T-helper 17 cell (primary cell): ENCODE measurements at places on chromosomes 4 and X. TPM values are rescaled to one million over a fixed set of nuclear protein-coding genes. Genes with fewer than 3 reads are reported as not detected.

GRCh38 chrX:129808158-129808828, 28.5 kb downstream of the SASH3 start:
- H3K4me3 ChIP-seq, result no peak overlapping the region
- no peaks in the 10 kb centered on the region for H3K36me3 ChIP-seq
- no peaks in the 10 kb centered on the region for H3K27me3 ChIP-seq
- H3K4me1 ChIP-seq, result peaks cover 6% of the 10 kb centered on the region

DNA sequence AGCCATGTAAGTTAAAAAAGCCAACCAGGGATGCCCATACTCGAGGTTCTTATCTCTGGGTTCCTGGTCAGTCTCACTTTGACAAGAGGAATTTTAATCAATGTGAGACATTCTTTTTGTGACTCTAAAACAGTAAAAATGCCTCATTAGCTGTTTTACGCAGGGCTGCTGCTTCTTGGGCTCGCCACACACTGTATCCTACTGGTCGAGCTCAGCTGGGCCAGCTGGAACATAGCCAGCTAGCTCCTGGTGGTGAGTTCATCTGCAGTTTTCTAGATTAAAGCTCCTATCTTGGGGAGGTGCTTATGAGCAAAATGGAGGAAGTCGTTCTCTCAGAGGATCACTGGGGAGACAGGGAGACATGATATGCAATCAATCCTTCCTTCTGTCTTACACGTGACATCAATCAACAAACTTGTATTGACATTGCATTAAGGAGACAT, 55.9 kb upstream of the LEF1 start:
- no peak overlapping the region for H3K4me3 ChIP-seq
- no peak for DNase-seq
- no peaks in the 10 kb centered on the region for H3K27me3 ChIP-seq
- no peaks in the 10 kb centered on the region for H3K4me1 ChIP-seq

DNA sequence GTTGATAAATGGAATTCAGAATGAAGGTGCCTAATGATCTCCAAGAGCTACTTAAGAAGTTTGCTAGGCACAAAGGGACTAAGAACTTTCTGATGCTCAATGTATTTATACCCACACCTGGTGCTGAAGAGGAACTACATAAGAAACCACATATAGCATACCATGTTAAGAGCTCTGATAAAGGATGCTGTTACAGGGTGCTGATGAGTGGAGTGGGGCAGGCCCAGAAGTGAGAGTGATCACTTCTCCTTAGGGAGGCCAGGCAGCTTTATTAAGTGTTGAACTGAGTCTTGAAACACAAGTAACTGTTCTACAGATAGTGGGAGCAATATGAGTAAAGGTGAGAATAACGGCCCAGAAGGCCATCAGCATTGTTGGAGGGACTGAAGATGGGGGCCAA, 68.3 kb upstream of the CHRDL1 start:
- no peak overlapping the region for H3K4me3 ChIP-seq
- peaks cover 2% of the 10 kb centered on the region for H3K36me3 ChIP-seq
- no peaks in the 10 kb centered on the region for H3K4me1 ChIP-seq

GRCh38 chrX:308821-309520, 9.6 kb downstream of the GTPBP6 start:
- H3K4me3 ChIP-seq, result no peak overlapping the region
- H3K4me1 ChIP-seq, result peaks cover 6% of the 10 kb centered on the region
- no peaks in the 10 kb centered on the region for H3K27me3 ChIP-seq
- H3K27ac ChIP-seq, result no peak overlapping the region
- H3K36me3 ChIP-seq, result peaks cover 8% of the 10 kb centered on the region
- no peak for DNase-seq

DNA sequence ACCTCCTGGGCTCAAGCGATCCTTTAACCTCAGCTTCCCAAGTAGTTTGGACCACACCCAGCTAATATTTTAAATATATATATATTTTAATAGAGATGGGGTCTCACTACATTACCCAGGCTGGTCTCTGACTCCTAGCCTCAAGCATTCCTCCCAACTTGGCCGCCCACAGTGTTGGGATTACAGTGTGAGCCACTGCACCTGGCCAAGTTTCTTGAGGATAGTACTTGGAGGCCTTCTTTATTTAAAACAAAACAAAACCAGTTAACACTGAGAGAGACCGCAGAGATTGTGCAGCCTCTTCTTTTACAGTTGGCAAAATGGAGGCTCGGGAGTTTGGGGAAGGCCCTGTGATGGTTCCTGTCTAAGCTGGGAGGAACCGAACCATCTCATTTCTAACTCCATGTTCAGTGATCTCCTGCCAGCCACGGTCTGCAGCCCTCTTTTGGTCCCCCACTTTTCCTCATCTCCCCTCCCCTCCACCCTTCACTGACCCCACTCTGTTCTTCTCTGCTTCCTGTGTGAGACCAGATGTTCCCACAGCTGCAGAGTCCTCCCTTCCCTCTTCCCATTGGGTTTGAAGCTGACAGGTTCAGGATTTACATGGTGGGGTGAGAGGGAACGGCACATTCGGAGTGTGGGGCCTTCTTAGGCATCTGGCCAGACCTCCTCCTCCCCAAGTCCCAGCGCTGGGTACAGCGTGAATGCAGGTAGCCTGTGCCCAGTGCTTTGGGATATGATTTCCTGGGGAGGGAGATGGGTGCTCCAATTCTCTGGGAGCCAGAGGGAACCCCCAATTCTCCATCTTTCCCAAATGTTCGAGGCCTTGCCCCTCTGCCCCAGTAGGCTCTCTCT, 1.4 kb upstream of the SORCS2 start:
- no peak for DNase-seq
- peaks cover 7% of the 10 kb centered on the region for H3K36me3 ChIP-seq
- no peak overlapping the region for H3K27ac ChIP-seq
- H3K4me1 ChIP-seq, result peaks cover 8% of the 10 kb centered on the region
- H3K4me3 ChIP-seq, result no peak overlapping the region

DNA sequence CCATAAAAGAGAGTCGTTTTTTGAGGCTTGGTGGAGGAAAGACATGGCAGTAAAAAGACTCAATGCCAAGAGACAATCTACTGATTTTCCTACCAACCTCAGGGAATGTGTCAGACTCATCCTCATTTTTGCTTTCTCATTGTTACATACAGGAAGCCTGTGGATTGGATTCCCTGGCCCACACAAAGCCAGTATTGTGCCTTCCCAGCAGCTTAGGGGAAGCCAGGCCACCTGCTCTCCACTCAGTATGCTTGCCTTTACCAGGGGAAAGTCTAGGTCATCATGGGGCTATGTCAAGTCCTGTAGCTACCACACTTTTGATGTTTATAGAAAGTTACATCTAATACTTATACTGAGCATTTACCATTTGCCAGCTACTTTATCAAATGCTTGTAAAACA, 11.0 kb downstream of the BMX start:
- no peak for DNase-seq
- H3K27ac ChIP-seq, result no peak overlapping the region
- no peaks in the 10 kb centered on the region for H3K4me1 ChIP-seq
- H3K4me3 ChIP-seq, result no peak overlapping the region
- no peaks in the 10 kb centered on the region for H3K27me3 ChIP-seq

DNA sequence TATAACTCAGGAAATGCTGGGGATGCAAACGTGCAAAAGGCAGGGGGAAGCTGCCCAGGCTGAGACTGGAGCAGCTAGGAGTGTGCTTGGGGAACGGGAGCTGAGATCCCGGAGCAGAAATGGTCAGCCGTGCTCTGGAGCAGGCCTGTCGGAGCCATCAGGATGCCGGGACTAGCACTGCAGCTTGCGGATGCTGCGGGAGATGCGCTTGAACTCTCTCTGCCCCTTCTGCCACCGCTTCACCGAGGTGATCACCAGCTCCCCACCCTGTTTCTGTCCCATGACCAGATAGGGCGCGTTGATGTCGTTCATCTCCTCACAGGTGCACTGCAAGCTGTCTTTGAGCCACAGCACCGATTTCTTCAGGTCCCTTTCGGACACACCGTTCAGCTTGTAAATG, 7.6 kb downstream of the SFRP2 start:
- no peak for DNase-seq
- H3K27me3 ChIP-seq, result peaks cover 65% of the 10 kb centered on the region
- H3K4me3 ChIP-seq, result no peak overlapping the region
- no peaks in the 10 kb centered on the region for H3K36me3 ChIP-seq
- H3K4me1 ChIP-seq, result no peaks in the 10 kb centered on the region

DNA sequence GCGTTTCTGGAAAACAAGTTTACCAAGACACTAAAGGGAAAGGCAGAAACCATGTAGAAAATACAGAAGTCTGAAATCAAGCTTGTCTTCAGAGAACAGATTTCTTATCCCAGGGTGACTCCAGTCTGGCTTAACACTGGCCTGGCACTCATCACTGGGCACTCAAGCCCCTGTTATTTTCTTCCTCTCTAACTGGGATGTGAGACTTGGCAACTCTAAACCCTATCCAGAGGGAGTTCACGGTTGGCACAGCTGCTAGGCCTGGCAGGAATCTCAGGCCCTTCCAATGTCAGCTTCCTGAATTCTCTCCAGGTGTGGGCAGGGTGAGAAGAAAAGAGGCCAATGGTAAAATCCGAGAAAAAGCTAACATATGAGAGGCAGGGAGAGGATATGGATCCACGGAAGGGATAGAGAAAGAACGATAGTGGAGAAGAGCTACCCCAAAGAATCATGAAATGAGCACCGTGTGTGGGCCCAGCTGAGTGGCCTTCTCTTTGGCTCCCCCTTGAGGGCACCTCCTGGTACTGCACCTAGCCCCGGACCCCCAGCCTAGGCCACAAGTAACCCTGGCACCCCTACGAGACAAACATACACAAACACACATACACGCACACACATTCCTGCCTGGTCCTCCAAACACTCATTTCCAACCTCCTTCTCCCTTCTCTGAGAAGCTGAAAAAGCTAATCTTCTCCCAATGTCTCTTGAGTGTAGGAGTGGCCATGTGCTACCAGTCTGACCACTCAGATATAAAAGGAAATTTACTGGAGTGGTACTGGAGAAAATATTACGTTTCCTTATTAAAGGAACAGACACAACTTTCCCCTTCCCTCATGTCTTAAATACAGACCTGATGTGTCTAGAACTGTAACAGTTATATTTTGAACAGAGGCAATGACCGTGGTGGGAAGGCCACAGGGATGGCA, 16.6 kb upstream of the PTCHD1 start:
- H3K36me3 ChIP-seq, result no peaks in the 10 kb centered on the region
- no peak overlapping the region for H3K4me3 ChIP-seq
- no peak for DNase-seq
- H3K27ac ChIP-seq, result no peak overlapping the region

- H3K4me3 ChIP-seq, result peak overlapping the region; percentile 37
- DNase-seq, result no peak
- no peaks in the 10 kb centered on the region for H3K27me3 ChIP-seq
Observed at GRCh38 chr4:158824425-158825274, 55.8 kb downstream of the FNIP2 start.

GRCh38 chrX:45527834-45528233, 327.2 kb upstream of the DIPK2B start:
- H3K27me3 ChIP-seq, result no peaks in the 10 kb centered on the region
- DNase-seq, result no peak
- H3K36me3 ChIP-seq, result no peaks in the 10 kb centered on the region
- H3K4me1 ChIP-seq, result peaks cover 3% of the 10 kb centered on the region
- no peak overlapping the region for H3K4me3 ChIP-seq

GRCh38 chr4:144674711-144675110, 28.8 kb downstream of the HHIP start:
- H3K4me3 ChIP-seq, result no peak overlapping the region
- DNase-seq, result no peak
- H3K4me1 ChIP-seq, result no peaks in the 10 kb centered on the region
- H3K36me3 ChIP-seq, result no peaks in the 10 kb centered on the region
- no peak overlapping the region for H3K27ac ChIP-seq
- H3K27me3 ChIP-seq, result no peaks in the 10 kb centered on the region

DNA sequence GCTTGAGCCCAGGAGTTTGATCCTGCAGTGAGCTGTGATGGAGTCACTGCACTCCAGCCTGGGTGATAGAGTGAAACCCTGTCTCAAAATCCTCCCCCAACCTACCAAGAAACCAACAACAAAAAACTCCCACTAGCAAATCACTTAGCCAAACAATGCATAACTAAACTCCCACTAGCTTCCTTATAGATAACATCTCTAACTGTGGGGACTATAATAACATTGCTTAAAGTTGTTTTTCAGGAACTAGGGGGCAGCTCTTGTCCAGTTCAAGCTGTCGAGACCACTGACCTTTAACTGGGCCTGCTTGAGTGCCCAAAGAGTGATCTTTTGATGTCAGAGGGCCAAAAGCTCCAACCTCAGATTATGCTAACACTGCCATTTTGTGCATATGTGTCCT, 81.7 kb downstream of the FREM3 start:
- H3K27me3 ChIP-seq, result no peaks in the 10 kb centered on the region
- no peak overlapping the region for H3K27ac ChIP-seq
- peaks cover 2% of the 10 kb centered on the region for H3K4me1 ChIP-seq
- DNase-seq, result no peak

DNA sequence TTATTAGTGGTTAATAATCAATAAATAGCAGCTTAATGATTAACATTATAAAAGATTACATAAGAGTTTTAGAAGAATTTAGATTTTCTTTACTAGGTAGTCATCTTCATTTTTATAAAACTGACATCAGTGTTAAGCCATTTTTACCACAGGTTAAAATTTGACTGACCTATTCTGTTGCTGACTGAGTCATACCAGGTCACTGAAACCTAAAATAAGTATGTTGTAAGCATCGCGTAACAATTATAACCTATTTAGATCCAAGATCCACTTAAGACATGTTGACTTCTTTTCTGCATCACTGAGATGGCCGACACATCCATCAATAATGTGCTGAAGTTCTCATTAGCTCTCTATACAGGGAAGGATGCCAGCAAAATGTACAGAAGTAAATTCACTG, 36.7 kb downstream of the ARX start:
- no peaks in the 10 kb centered on the region for H3K4me1 ChIP-seq
- no peaks in the 10 kb centered on the region for H3K36me3 ChIP-seq
- no peak for DNase-seq
- H3K4me3 ChIP-seq, result no peak overlapping the region
- H3K27me3 ChIP-seq, result no peaks in the 10 kb centered on the region

GRCh38 chrX:133045986-133046385, 50.9 kb downstream of the USP26 start:
- no peaks in the 10 kb centered on the region for H3K4me1 ChIP-seq
- no peak for DNase-seq
- H3K36me3 ChIP-seq, result no peaks in the 10 kb centered on the region

- peaks cover 6% of the 10 kb centered on the region for H3K36me3 ChIP-seq
- no peak overlapping the region for H3K27ac ChIP-seq
- no peak for DNase-seq
- H3K27me3 ChIP-seq, result no peaks in the 10 kb centered on the region
- H3K4me3 ChIP-seq, result no peak overlapping the region
Observed at GRCh38 chr4:127856813-127857447, 23.8 kb upstream of the PLK4 start.

- no peaks in the 10 kb centered on the region for H3K4me1 ChIP-seq
- no peak overlapping the region for H3K4me3 ChIP-seq
- H3K36me3 ChIP-seq, result no peaks in the 10 kb centered on the region
- H3K27me3 ChIP-seq, result no peaks in the 10 kb centered on the region
Observed at GRCh38 chr4:135949931-135950330, 1582.4 kb downstream of the PCDH18 start.

- H3K27me3 ChIP-seq, result peaks cover 28% of the 10 kb centered on the region
- no peaks in the 10 kb centered on the region for H3K4me1 ChIP-seq
- H3K36me3 ChIP-seq, result peaks cover 2% of the 10 kb centered on the region
- no peak for DNase-seq
Observed at GRCh38 chrX:101595739-101596419, 21.9 kb downstream of the ARMCX6 start.

Gene PNMA6A
- total RNA-seq, result 0.20 TPM

Gene NALF2
- 0.13 TPM for total RNA-seq

Gene RHOH
- 459 TPM for total RNA-seq

Gene SPANXN4
- total RNA-seq, result not detected
